Memory B cell (primary cell): ENCODE measurements at places on chromosomes 16 and 17.

DNA sequence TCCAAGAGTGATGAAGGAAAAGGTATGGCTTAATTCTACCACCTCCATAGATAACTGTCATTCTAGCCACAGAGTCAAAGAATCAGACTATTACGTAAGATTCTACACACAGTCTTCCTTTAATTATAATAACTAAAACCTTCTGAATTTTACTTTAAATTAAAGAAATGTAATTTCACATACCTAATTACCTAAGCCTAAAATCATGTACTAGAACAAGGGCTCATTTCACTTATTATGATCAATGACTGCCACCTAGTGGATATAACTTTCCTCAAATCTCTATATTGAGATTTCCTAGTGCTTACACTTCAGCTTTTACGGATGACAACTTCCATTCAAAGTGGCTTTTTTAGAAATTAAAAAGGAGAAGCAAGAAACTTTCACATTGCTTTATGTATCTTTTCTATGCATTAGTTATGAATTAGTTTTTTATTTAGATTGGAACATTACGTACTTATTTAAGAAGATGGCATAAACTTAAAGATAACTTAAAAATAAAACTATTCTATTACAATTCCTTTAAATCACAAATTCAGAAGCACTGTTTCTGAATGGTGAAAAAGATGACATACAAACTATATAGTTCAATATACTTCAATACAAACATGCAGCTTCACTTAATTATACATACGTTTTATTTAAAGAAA is 18.2 kb upstream of the ABCA10 start:
- no peak for DNase-seq

DNA sequence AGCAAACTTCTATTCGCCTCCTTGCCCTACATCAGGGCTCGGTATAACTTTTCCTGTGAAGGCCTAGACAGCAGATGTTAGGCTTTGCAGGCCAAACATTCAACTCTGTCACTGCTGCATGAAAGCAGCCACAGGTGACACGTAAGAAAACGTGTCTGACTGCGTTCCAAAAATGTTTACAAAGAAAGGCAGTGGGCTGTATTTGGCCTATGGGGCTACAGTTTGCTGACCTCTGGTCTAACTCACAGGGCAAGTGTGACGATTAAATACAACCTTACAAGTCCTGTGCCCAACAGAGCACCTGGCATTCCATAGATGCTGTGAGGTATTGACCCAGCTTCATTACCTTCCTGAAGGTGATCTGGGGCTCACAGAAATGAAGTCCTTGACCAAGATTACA is 79.4 kb downstream of the USP31 start:
- no peak for DNase-seq

DNA sequence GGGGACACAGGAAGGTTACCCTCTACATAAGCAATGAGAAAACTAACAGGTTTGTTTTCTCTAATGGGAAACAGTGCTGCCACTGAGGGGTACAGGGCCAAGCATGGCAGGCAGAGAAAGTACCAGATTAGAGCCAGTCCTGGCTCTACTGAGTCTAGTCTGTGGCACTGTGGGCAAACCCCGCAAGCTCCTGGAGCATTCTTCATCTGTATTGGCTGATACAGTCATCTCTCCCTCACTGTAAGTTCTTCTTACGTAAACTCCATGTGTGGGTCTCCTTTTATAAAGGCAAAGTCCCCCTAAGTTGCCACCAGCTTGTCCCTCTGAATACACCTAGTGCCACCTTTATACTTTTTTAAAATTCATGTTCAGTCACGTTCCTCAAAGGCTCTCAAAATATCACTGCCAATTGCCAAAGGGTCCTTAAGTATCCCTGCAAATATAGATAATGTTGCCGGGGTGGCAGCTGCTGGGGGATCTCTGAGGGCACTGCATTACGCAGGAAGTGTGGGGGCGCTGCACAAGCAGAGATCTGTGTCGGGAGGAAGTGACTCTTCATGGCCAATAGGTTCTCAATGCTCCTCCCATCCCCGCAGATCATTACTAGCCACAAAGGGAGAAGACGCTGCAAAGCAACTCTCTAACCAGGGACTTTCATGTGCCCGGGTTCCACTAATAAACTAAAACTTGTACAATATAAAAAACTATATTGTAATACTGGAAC is 18.8 kb downstream of the XPO6 start:
- DNase-seq: peak; percentile 77

DNA sequence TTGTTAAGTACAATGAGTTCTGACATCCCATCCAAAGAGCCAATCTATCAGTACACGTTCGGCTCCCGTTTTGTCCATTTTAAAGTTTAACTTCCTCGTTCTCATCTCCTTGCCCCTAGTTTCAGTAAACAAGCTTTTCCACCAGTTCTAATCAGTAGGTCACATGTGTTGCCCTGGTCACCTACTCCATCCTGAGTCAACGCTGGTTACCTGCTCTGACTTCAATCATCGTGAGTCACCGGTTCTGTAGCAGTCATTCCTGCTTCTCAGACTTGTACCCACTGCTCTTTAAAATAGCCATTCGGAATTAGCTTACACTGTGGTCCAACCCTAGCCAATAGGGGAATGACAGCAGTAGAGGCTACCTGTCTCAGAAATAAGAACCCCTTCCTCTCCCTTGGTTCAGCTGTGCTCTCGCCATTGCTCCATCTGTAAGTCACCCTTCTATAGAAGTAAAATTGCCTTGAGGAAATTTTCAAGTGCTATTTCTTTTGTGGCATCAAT is 191.0 kb downstream of the CPPED1 start:
- DNase-seq: no peak

- DNase-seq: no peak
These were observed 8.0 kb upstream of the WWOX start for GRCh38 chr16:78091419-78091818.

GRCh38 chr16:82192665-82193064 is 22.6 kb upstream of the MPHOSPH6 start:
- DNase-seq: no peak

DNA sequence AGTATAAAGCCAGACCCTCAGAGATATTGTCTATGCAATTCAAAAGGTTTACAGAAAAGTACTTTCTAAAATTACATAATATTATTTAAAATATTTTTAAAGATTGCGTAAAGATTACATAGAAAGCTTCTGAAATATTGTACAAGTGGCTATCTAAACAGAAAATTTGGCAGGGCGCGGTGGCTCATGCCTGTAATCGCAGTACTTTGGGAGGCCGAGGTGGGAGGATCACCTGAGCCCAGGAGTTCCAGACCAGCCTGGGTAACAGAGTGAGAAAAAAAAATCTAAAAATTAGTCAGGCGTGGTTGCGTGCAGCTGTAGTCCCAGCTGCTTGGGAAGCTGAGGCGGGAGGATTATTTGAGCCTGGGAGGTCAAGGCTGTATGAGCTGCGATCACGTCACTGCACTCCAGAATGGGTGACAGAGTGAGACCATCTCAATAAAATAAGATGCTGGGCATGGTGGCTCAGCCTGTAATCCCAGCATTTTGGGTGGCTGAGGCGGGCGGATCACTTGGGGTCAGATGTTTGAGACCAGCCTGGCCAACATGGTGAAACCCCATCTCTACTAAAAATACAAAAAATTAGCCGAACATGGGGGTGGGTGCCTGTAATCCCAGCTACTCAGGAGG is 18.1 kb downstream of the UBN1 start:
- no peak for DNase-seq

DNA sequence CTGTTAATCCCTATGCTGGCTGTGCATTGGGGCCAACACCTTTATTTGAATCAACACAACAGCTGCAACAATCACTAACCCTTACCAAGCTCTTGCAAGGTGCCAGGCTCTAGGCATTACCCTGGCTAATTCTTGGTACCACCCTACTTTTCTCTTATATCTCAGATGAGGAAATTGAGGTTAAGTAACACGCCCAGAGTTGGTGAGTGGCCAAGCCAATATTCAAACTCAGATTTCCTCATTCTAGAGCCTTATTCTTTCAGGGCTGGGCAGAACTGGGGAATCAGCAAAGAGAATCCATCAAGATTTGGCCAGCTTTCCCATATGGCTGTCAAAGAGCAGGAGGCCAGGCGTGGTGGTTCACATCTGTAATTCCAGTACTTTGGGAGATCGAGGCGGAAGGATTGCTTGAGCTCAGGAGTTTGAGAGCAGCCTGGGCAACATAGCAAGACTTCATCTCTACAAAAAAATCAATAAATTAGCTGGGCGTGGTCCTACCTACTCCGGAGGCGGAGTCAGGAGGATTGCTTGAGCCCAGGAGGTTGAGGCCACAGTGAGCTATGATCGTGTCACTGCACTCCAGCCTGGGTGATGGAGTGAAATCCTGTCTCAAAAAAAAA is 23.7 kb downstream of the ARSG start:
- peak; percentile 2 for DNase-seq

DNA sequence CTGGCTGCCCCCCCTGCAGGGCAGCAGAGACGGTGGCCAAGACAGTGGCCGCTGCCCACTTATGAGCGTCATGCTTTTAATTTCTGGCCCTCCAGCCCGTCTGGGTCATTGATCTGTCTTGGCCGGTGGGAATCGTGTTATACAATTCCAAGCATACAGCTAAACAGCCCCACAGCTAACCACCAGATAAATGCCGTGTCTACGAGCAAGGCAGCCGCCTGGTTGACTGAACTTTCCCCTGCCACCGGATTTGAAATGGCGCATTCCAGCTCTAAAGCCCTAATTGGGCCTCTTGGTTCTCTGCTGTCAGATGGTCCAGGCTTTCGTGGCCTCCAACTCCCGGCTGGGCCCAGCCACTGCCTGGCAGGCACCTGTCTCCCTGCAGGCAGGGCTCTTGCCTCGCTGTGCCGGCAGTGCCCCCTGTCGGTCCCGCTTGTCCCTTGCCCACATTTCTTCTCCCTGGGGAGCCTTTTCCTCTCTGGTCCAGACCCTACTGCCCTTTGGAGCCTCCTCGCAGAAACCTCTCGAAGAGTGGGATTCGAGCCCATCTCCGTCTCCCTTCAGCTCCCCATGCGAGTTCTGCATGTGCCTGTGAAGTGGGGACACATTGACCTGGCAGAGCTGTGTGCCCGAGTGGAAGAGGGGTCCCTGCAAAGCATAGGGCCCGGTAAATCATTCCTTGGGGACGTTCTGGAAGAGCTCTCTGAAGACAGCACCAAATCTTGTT is 1.8 kb upstream of the RBFOX3 start:
- DNase-seq: no peak

DNA sequence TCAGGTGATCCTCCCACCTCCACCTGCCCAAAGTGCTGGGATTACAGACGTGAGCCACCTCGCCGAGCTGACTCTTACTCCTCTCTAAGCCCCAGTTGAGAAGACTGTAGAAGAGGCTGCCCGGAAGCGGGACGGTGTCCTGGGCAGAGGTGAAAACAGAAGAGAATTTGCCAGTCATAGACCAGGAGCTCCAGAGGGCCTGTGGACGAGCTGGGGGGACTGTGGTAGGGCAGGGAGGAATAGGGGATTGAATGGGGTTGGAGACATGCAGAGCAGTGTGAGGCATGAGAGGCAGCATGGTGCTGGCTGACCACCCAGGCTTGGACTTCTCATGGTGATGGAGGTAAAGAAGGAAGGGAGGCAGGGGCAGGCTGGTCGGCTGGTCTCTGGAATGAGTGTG is 17.1 kb upstream of the PHB1 start:
- no peak for DNase-seq

DNA sequence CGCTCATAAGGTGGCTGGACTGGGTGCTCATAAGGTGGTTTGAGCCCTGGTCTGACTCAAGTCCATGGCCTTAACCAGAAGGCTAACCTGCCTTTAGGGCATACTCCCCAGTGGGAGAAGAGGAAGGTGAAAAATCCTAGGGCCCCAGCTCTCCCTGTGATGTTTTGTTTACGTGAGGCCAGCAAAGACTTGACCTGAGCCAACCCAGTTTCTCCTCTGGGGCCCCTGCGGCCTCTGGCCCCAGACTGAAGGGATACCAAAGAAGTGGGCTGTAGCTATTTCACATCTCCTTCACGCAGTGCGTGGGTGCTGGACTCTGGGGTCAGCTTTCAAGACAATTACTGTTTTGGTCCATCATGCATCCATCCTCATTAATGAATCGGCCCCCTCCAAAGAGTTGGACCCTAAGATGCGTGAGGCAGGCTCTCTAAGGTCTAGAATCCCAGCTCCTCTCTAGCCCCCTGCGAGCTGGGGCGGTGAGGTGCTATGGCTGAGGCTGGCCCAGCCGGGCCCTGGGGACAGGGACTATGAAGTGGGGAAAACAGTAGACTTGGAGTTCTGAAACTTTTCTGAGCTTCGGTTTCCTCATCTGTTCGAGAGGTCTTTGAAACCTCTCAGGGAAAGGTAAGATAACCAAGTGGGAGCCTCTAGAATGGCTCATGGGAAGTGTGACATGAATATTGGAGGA is 1.5 kb downstream of the SH2B1 start:
- DNase-seq: no peak

GRCh38 chr16:72844225-72844920 is 203.6 kb downstream of the ZFHX3 start:
- no peak for DNase-seq

- DNase-seq: no peak
These were observed 113.6 kb downstream of the RAP1GAP2 start for GRCh38 chr17:2909846-2910234.

DNA sequence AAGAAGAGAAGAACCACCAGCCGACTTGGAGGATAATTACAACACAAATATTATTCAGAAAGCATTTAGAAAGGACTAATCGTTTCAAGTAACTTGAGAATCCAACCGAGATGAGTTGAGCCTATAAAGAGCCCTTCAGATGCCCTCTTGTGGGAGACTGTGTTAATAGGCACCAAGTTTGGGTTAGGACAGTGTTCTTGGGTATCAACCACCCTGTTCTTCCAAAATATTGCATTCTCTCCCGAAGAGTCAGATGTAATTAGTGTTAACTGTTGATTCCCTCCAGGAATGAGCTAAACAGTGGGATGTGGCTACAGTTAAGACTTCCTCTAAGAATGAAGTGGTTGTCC is 87.8 kb upstream of the NOL11 start:
- DNase-seq: no peak

DNA sequence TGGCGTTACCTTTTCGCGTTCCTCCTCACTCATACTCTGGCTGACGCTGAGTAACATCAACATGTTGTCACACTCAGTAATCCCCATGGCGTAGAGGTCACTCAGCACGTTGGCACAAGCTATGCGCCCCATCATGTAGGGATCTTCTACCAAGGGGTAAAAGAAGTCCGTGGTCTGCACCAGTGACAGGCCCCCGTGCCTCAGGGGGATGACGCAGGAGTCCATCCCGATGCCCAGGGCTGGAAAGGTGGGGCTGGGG is 596 bp downstream of the SEPHS2 start:
- no peak for DNase-seq

GRCh38 chr17:19369846-19370492 is 7.4 kb upstream of the B9D1 start:
- DNase-seq: no peak
